Left lung (tissue), 14 donors: ENCODE measurements at places on chromosomes 3 and 15. TPM values are rescaled to one million over a fixed set of nuclear protein-coding genes. Genes with fewer than 3 reads are reported as not detected.

DNA sequence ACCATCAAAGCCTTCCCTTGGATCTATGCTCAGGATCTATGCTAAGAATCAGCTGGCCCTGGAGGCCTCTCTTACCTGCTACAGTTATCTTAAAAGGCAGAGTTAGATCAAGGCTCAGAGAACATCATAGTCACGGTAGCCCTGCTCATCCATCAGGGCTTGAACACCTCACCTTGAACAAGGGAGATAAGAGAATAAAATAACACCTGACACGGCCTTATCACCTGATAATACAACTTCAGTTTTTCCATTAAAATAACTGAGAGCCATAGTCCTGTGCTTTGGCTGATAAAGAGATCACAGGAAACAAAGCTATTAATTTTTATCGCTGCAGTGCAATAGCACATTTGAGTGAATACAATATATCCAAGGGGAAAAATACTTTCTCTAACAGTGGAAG, 85.6 kb upstream of the LPP start:
- DNase-seq, result no peak

The AMOTL2 gene
- polyA plus RNA-seq, result 23.8 TPM

The SIAH2 gene
- polyA plus RNA-seq, result 21.5 TPM

GRCh38 chr3:112672716-112673541, 32.0 kb upstream of the CCDC80 start:
- no peak for DNase-seq

DNA sequence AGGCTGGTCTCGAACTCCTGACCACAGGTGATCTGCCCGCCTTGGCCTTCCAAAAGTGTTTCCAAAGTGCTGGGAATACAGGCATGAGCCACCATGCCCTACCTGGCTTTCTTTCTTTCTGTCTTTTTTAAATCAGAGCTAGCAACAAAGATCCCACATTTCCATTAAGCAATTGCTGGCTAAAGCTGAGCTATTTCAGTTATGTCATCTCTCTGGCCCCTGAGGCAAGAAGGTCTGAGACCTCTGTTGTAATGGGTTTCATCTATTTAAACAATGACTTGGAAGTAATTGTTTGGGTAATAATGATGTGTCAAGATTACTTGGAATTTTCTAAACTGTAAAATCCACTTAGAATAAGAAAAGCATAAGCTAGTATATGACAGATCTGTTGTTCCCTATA, 30.2 kb upstream of the CRBN start:
- DNase-seq, result no peak

DNA sequence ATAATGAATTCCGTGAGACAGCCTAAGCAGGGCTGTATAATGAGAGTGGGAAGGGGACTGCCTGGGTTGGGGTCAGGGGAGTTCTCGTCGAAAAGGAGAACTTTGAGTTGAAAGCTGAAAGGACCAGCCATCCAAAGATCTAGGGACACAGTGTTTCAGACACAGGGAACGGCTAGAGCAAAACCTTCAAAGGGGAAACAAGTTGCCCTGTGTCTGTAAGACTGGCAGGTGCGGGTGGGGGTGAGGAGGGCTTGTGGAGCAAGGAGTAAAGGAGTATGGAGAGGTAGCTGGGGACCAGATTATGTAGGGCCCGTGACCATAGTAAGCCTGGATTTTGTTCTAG, 1.3 kb upstream of the SRP14 start:
- DNase-seq, result no peak

DNA sequence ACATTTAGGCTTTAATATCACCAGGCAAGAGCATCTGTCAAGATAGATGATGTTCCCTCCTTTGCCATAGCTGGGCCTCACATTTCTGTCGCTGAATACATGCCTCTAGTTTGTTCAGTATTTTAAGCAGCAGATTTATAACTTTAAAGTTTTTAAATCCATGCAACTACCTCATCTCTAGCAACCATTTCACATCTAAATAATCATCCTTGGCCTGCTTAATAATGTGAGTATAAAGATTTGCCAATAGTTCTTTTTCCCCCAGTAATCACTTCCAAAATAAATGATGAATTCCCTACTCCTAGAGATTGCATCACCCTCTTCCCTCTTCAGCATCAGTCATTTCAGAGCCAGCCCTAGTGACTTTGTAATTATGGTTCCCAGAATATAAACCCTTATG, 36.2 kb upstream of the FILIP1L start:
- no peak for DNase-seq

DNA sequence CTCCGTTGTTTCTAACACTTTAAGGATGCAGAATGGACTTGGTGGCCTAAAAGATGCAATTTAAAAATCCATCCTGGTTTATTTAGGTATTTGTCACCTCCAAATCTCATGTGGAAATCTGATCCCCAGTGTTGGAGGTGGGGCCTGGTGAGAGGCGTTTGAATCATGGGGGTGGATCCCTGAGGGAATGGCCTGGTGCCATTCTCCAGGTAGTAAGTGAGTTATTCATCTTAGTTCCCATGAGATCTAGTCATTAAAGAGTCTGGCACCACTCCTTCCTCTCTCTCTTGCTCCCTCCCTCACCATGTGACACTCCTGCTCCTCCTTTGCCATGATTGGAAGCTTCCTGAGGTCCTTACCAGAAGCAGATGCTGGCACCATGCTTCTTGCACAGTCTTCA, 339.1 kb downstream of the NTRK3 start:
- no peak for DNase-seq

DNA sequence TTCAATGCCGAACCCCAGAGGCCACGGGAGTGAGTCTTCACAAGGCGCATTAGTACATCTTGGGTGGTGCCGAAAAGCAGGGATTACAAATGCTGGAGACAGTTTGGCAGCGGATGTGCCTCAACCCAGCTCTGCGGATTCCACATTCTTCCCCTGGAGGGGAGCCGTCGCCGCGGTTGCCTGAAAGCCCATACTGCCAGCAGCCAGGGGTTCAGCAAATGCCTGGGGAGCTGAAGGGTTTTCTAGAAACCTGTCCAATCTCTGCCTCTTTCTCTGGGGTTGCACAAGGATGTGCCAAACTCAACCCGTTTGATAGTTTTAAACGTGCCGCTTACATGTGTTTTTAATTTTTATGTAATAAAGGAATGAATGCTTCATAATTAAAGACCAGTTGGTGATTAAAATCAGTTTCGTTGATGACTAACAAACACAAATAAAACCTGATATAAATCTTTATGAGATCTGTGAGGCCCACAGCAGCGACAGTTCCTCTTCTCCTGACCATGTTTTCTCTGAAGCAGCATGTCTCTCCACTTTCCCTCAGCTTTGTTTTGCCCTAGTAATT, 74.6 kb upstream of the LEKR1 start:
- DNase-seq, result peak; percentile 40

- peak; percentile 80 for DNase-seq
These were observed 44.0 kb downstream of the EIF4E3 start for GRCh38 chr3:71681224-71681668.
